Stimulated activated CD4-positive, alpha-beta T cell treated with anti-CD3 and anti-CD28 coated beads, Interleukin-15, amount 100 ng/mL, for 1 hour (primary cell): ENCODE measurements at places on chromosomes 2 and 18.

DNA sequence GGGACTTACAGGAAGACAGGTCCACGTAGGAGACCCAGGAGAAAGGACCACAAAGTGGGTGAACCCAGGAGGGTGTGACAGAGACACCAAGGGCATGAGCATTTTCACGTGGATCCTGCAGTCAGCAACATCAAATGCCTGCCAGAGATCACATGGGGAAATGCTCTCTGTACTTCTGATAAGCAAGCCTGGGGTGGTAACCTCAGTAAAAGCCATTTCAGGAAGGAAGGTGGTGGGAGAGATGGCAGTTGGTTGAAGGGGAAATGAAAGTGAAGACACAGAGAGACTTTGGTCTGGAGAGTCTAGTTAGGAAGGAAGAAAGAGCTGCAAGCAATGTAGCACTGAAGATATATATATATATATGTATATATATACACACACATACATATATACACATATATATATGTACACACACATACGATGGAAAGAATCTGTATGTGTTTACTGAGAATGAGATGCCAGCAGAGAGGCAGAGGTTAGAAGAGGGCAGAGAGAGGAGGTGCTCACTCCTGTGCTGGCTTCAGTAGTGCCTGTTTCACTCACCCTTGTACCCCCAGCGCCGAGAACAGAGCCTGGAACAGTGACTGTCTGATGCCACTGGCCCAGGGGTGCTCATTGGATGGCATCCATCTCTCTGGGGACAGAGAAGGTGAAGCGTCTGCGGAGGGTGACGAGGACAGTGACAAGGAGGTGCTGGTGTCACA lies 314.9 kb downstream of the AFF3 start:
- no peak for DNase-seq

GRCh38 chr18:10522574-10522973 lies 3.3 kb upstream of the NAPG start:
- DNase-seq: no peak

- DNase-seq: no peak
These were observed 921 bp downstream of the RPE start for GRCh38 chr2:210003359-210003758.

DNA sequence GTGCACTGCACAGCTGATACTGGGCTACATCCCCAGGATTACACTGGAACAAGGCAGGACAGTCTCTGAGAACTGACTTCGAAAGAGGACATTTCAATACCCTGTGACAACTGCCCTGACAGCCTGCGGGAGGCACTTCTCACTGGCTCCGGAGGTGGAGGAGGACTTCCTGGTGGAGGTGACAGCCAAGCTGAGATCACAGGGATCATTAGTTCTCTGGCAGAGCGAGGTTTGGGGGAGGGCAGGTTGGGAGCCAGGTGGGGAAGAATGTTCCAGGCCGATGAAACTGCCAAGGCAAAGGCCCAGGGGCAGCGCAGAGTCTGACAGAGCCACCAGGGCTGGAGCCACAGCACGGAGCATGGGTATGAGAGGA lies 28.0 kb upstream of the NPAS2 start:
- DNase-seq: no peak

DNA sequence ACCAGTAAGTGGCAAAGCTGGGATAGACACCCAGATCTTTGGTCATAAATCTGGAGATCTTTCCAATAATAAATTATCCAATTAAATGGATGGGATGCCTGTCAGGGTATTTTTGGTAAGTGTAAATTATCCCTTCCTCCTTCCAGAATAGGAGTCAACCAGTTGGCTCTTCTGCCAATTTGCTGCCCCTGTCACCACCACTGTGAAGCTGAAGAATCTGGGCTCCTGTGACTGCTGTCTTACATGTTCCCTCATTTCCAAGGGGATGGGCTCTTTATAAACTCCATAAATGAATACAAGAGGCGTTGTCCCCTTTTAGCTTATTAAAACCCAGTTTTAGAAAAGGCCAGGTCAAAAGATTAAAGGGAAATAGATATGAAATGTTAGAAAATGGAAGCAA lies 17.8 kb upstream of the BMP10 start:
- no peak for DNase-seq

DNA sequence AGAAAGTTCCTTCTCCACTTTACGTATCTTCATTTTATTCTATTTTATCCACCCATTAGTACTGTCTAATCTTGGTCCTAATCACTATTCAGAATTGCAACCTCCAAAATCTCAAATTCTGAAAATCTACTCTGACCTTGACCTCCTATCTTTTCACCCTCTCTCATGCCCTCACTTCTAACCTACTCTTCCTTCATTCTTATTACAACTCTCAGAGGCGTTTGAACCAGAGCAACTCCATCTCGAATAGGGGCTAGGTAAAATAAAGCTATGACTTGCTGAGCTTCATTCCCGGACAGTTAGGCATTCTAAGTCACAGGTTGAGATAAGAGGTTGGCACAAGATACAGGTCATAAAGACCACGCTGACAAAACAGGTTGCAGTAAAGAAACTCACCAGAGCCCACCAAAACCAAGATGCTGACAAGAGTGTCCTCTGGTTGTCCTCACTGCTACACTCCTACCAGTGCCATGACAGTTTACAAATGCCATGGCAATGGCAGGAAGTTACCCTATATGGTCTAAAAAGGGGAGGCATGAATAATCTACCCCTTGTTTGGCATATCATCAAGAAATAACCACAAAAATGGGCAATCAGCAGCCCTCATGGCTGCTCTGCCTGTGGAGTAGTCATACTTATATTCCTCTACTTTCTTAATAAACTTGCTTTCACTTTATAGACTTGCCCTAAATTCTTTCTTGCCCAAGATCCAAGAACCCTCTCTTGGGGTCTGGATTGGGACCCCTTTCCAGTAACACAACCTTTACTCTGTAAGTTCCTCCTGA lies 11.4 kb downstream of the CCDC88A start:
- no peak for DNase-seq

DNA sequence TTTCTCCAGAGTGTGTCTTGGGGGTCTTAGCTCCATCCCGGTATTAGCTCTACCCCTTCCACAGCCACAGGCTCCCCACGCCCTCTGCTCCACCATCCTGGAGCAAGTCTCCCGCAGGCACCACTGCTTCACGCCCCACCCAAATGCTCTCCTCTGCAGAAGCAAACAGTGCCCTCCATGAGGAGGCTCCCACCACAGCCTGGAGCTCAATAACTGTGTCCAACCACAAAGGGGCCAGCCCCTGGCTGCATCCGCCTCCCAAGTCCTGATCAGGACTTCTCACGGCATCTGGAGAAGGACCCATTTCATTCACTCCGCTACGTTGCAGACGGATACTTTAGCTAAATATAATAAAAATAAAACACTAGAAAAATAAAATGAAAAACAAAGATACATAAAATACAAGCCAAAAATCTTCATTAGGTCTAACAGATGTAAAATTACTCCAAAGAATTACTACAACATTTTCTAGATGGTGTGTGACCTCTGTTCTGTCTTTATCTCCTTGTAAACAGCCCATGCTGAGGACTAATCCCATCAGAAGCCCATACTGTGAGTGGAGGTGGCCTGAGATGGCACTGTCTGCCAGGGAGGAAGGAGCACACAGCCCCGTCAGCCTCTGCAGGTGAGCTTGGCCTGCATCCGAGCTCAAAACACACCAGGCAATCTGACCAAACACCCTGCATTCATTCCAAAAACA lies 210.8 kb upstream of the RAB6C start:
- DNase-seq: no peak

GRCh38 chr2:99695944-99696253 lies 206.1 kb upstream of the REV1 start:
- DNase-seq: no peak

- no peak for DNase-seq
These were observed 8.2 kb upstream of the GPR17 start for GRCh38 chr2:127637725-127638252.

DNA sequence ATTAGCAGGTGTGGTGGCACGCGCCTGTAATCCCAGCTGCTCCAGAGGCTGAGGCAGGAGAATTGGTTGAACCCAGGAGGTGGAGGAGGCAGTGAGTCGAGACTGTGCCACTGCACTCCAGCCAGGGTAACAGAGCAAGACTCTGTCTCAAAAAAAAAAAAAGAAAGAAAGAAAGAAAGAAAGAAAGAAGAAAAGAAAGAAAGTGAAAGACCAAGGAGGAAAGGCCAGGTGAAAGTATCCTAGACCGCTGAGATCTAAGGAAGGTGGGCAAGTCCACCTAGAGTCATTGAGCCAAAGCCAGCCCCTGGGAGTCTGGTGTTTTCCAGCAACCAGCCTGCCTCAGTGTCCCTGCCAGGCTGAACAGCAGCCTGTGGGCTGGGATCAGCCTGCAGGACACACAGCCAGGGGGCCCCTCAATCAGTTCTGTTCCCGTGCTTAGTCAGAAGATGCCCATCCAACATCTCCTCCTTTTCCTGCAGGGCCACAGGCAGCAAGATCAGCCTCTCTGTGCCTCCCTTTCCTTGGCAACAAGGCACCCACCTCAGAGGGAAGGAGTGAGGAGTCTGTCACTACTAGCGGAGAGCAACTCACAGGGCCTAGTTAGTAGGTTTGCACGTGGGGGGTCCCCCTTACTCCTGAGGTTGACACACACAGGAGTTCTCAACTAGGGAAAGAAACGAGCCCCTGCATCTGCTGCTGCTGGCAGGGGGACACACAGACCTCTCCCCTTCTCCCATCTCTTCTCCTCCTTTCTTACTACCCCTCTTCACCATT lies 64.1 kb downstream of the SMAD7 start:
- DNase-seq: no peak

DNA sequence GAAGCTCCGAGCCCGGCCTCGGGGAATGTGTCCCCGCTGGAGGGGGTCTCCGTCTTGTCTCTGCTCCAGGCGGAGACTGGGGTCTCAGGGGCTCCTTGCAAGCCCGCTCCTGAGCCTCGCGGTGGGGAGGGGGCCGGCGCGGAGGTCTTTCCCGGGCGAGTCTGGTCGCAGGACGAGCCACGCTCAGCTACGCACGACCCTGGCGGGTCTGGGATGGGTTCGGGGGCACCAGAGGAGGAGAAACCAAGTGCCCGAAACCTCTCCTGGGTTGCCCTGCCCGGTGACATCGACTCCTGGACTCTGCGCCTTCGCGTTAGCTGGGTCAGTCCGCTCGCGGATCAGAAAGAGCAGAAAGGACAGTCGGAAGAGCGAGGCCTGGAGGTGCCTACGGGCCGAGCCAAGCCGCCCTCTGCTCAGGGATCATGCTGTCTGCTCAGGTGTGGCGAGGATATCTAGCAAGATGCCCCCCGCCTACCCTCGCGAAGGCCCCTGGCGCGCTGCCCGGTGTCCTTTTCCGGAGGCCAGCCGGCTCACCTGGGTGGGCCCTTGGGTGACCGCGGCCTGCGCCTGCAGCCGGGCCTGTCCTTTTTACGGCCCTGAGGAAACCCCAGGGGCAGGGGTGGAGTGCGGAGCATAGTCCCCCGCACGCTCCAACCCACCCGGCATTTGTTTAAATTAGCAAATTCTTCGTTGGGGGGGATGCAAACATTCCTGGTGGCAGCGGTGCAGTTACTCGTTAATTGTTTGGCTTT lies 58.7 kb downstream of the SNORC start:
- DNase-seq: no peak

GRCh38 chr2:28085201-28085600 lies 194.7 kb downstream of the BABAM2 start:
- no peak for DNase-seq
